Right atrium auricular region (tissue), 2 donors: ENCODE measurements at places on chromosomes 12 and 14. TPM values are rescaled to one million over a fixed set of nuclear protein-coding genes. Genes with fewer than 3 reads are reported as not detected.

GRCh38 chr12:7116196-7116595, 7.2 kb upstream of the C1RL start:
- H3K27ac ChIP-seq: no peak overlapping the region
- DNase-seq: no peak
- no peak overlapping the region for H3K4me3 ChIP-seq
- H3K4me1 ChIP-seq: no peaks in the 10 kb centered on the region
- H3K27me3 ChIP-seq: no peaks in the 10 kb centered on the region

GRCh38 chr12:5036031-5036430, 7.6 kb upstream of the KCNA5 start:
- peak overlapping the region; percentile 63 for H3K27ac ChIP-seq
- H3K27me3 ChIP-seq: no peaks in the 10 kb centered on the region
- H3K4me3 ChIP-seq: no peak overlapping the region
- no peaks in the 10 kb centered on the region for H3K4me1 ChIP-seq
- DNase-seq: no peak
- H3K36me3 ChIP-seq: no peaks in the 10 kb centered on the region

DNA sequence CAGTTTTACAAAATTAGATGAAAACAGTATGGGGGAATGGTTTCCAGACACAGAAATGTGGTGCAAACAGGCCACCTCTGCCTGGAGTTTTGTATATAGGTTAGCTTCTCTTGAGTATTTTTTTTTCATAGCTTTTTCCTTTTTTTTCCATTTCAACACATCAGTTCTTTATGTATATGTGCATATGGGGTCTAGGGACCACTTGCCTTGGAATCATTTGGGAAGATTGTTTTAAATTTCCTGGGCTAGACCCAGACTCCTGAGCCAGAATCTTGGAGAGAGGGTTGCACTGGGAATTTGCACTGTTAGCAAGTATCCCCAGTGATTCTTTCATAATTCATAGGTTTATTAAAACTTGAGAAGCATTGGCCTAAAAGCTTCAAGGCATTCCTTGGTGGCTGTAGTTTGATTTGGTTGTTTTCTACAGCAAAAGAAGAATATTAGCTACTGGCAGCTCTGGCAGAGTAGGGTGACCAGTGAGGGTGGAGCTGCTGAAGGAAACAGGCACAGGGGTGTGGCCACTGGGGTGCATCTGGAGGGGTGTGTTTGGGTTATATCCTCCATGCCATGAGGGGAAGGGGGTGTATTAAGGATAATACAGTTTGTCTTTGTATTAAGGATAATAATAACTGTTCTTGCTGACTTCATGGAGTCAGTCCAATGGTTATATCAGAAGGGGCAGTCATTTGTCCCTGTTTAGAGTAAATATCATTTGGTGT, 22.8 kb downstream of the PPP1R36 start:
- peaks cover 32% of the 10 kb centered on the region for H3K4me1 ChIP-seq
- no peak for DNase-seq
- no peak overlapping the region for H3K4me3 ChIP-seq

- H3K36me3 ChIP-seq: no peaks in the 10 kb centered on the region
- H3K4me1 ChIP-seq: no peaks in the 10 kb centered on the region
- no peaks in the 10 kb centered on the region for H3K27me3 ChIP-seq
- no peak for DNase-seq
- H3K27ac ChIP-seq: peak overlapping the region; percentile 53
Observed at GRCh38 chr14:72186523-72186922, 254.3 kb downstream of the RGS6 start.

- H3K4me3 ChIP-seq: no peak overlapping the region
- no peaks in the 10 kb centered on the region for H3K27me3 ChIP-seq
- H3K36me3 ChIP-seq: peaks cover 54% of the 10 kb centered on the region
- peak; percentile 69 for DNase-seq
- H3K27ac ChIP-seq: no peak overlapping the region
- peaks cover 36% of the 10 kb centered on the region for H3K4me1 ChIP-seq
Observed at GRCh38 chr12:6465467-6466183, 4.9 kb downstream of the VAMP1 start.

GRCh38 chr12:53076461-53076860, 2.7 kb downstream of the SPRYD3 start:
- no peak overlapping the region for H3K4me3 ChIP-seq
- no peak overlapping the region for H3K27ac ChIP-seq
- H3K4me1 ChIP-seq: no peaks in the 10 kb centered on the region
- no peaks in the 10 kb centered on the region for H3K27me3 ChIP-seq
- peaks cover 33% of the 10 kb centered on the region for H3K36me3 ChIP-seq

TAS2R8 gene
- total RNA-seq: not detected

CLEC7A gene
- total RNA-seq: 7.9 TPM
